ENCODE measurements at places on chromosomes 5 and 9.
A peak's percentile ranks its signal among the peaks of the same experiment; 100 is the strongest.

DNA sequence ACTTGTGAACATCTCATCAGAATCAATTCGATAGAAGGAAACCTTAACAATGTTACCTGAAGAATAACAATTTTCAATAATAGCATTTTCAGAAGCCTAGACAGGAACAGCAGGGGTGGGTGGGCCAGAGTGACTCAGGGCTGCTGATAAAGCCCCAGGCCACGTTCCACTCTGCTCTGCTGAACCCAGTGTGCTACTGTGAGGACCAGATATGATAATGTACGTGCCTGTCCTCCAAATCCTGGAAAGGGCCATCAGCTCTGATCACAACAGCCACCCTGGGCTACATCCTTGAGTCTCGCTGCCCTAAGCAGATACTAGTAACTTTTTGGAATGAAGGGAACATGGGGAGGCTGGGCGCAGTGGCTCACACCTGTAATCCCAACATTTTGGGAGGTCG lies 91.3 kb downstream of the PRRT1B start:
- no peak for DNase-seq

- DNase-seq, result no peak
Observed at GRCh38 chr5:150293091-150293941, 3.7 kb upstream of the CAMK2A start.

DNA sequence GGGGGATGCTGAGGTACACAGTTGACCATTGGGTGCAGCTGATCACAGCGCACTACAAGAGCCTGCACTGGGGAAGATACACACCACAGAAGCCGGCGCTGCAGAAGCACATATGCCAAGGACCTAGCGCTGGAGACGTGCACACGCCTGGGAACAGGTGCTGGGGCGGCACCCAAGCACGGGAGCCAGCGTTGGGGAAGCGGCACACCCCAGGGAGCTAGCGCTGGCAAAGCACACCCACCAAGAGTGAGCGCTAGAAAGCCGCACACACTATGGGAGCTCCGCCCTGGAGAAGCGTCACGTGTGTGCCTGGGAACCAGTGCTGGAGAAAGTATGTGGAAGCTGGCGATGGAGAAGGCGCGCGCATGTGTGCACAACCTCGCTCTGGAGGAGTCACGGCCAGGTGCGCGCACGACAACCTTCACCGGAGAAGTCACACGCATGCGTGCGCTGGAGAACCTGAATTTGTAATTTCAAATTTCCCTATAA lies 4.5 kb downstream of the FANCC start:
- peak; percentile 37 for DNase-seq

DNA sequence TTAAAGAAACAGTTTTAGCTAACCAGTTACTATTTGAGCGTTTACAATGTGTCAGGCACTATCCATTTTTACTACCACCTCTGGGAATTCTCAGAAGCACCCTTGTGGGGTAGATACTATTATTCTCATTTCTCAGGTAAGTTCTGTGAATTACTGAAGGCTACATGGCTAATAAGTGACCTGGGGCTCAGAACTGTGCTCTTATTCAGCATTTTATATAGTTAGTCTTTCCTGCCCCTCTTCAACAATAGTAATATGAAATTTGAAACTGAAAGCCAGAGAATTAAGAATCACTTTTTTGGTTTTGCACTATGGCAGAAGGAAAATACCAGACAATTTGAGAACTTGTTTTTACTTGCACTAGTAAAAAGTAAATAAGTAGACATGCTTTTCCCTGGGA lies 11.8 kb downstream of the ELL2 start:
- DNase-seq, result no peak

DNA sequence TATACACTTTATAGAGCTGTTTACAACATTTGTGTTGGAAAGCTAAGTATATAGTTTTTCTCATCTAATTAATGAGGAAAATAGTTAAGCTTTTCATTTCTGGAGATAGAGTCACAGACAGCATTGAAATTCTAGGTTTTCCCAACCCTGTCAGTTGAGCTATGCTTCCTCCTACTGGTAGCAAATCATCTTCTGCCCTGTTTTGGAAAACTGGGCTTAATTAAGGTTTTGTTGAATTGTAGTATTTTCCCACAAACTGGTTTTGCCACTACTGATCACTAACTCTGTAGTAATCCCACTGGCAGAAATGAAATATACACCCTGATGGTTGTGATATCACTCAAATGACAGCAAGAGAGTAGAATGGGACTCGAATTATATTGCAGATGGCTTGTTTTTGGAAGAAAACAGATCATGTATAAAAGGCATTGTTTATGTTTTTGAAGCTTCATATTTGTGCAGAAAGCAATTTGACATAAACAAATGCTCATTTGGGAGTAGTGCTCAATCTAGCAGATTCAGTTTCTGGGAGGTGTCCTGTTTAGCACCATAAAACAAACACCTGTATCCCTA lies 46.6 kb downstream of the CD180 start:
- no peak for DNase-seq

GRCh38 chr9:28951945-28952344 lies 1378.7 kb upstream of the C9orf72 start:
- DNase-seq, result no peak

- no peak for DNase-seq
Observed at GRCh38 chr5:174798551-174798951, 74.2 kb downstream of the MSX2 start.

DNA sequence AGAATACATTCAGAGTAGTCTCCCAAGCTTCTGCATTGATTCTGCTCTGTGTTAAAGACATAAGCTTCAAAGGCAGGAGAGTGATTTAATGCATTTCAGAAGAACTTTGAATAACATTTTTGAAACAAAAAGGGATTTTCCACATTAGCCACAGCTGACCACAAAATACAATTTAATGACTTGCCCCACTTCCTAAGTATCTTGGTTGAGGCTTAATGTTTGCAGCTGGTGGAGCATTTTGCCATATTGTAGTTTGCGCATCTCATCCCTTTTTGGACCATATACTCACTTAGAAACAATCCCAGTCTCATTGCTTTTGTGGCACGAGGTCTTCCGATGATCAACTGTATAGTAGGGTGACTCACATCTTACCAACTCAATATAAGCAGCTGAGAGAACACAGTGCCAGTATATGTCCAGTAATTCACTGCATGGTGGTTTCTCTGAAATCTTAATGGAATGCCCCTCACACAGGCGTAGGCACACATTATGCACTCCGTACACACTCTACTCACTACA lies 455.8 kb upstream of the PTGER4 start:
- peak; percentile 56 for DNase-seq

DNA sequence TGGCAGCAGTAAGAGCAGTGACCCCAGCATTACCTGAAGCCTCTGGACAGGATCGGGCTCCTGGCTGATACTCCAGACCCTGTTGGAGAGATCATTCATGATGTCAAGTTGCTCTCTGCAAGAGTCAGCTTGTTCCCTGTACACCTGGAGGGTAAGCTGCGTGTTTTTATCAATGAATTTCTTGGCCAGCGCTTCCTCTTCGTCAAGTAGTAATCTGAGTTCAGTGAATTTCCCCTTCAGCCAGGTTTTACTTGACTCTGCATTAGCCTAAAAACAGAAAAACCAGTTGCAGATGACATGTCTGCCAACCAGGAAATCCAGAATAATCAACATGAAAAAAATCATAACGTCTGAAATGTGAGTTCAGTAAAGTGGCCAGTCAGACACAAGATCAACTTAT lies 19.1 kb downstream of the TRIM14 start:
- no peak for DNase-seq

DNA sequence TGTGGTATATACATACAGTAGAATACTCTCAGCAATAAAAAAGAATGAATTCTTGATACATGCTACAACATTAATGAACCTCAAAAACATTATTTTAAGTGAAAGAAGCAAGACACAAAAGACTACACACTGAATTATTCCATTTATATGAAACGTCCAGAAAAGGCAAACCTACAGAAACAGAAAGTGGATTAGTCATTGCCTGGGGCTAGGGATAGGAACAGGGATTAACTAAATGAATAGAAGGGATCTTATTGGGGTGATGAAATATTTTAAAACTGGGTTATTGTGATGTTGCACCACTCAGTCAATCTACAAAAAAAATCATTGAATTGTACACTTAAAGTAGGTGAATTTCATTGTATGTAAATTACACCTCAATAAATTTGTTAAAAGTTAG lies 326.7 kb downstream of the PIK3R1 start:
- no peak for DNase-seq

- DNase-seq, result no peak
Observed at GRCh38 chr9:90872835-90873294, 71.2 kb downstream of the SYK start.

DNA sequence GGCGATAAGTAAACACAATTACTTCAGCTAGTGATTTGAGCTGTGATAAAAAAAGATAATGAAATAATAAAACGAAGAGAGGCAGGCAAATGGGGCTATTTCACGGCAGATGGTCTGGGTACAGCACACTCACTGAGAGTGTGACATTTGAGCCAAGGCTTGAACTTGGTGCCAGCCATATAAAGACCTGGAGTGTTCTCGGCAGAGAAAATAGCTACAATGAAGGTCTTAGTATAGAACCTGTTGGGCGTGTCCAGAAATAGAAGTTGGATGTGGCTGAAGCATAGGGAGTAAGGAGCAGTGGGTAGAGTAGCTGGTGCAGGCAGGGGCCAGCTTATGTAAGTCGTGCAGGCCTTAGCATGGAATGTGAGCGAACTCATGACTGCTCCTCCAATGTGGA lies 660.3 kb upstream of the WWC1 start:
- DNase-seq, result no peak

- no peak for DNase-seq
Observed at GRCh38 chr5:1164696-1165630, 36.4 kb upstream of the SLC6A19 start.

- DNase-seq, result no peak
Observed at GRCh38 chr5:60503771-60504170, 196.2 kb downstream of the DEPDC1B start.

DNA sequence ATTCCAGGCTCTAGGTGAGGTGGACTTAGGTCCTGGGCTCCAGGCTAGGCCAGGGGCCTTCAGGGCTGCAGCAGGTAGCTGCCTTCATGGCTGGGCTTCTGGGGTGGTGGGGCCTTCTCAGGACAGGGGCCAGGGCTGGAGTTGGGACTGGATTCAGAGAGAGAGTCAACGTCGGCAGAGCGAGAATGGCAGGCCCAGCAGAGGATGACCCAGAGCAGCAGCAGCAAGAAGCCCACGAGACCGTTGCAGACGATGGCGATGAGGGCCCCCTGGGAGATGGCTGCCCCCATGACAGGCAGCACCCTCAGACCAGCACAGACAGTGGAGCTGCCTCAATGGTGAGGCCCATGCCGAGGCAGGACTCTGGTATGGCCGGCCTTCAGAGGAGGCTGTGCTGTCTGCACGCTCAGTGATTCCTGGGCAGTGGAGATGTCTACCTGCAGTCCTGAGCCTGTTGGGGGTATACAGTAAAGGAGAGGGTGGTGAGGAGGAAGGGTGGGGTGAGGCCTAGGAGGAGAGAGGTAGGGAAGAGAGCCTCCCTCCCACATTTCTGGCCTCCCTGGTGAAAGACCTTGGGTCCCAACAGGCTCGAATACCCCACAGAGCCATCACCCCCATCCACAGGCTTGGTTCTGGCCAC lies 1.3 kb downstream of the ENHO start:
- no peak for DNase-seq

DNA sequence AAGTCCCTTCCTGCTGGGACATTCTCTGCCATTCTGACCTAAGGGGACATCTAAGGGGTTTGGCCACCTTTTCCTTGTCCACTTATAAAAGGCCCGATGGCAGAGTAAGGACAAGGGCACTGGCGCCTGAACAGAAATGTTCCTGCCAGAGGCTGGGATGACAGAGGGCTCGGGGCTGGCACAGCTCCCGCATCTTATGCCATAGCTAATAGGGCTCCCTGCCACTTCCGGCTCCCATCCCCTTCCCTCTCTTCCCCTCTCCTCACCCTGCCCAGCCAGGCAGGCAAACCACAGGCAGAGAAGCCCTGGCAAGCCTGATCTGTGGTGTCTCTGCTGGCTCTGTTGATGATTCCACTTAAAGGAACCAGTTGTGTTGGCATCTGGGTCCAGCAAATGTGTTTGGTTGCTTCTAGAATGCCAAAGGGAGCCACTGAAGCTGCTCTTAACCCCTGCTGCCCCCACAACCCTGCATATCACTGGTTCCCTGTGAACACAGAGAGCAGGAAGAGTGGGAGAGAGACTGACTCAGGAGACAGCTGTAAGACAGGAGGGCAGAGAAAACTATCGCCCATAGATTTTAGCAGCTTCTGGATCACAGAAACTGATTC lies 18.4 kb upstream of the ADRA1B start:
- DNase-seq, result no peak

DNA sequence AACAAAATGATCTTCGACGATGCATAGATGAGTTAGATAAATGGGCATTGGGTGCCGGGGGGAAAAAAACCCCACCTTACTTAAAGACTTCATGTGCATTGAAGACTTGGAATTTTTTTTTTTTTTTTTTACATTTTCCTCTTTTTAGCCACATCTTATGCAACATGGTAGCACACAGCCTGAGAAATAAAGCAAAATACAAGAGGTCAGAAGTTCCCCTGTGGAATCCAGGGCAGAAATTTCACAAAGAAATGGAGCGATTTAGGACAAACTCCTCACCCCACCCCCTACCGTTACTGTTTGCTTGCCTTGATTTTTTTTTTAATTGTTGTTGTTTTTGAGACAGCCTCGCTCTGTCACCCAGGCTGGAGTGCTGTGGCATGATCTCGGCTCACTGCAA lies 153.2 kb downstream of the GOLPH3 start:
- DNase-seq, result no peak

GRCh38 chr5:135444360-135444759 lies 2.8 kb downstream of the DCANP1 start:
- DNase-seq, result no peak

GRCh38 chr9:2303056-2303455 lies 287.9 kb downstream of the SMARCA2 start:
- DNase-seq, result no peak

DNA sequence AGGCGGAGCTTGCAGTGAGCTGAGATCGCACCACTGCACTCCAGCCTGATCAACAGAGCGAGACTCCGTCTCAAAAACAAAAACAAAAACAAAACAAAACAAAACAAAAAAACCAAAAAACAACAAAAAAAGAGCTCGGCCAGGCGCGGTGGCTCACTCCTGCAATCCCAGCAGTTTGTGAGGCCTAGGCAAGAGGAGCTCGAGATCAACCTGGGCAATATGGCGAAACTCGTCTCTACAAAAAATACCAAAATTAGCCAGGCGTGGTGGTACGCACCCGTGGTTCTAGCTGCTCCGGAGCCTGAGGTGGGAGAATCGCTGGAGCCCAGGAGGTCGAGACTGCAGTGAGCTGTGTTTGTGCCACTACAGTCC lies 20.2 kb downstream of the TRIM7 start:
- no peak for DNase-seq

DNA sequence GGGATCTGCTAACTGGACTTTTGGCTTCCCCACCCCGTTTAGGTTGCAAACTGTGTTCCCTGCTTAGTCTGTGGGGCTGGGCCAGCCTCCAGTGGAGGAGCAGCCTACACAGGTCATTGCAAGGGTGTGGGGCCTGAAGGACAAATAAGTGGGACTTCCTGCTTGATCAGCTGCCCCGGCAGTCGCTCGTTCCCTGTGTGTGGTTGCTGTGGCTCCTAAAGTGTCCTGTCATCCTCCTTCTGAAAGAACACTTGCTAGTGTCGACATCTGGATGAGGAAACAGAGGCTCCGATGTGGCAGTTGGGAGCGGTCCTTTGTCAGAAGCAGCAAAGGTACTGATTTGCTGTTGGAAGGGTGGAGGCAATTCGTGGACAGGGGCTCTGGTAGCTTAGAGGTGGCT lies 88.9 kb upstream of the TBCA start:
- no peak for DNase-seq

Measured in stimulated activated CD4-positive, alpha-beta T cell treated with anti-CD3 and anti-CD28 coated beads, Interleukin-15, amount 100 ng/mL, for 24 hours (primary cell).